Right renal cortex interstitium (tissue), 3 donors: ENCODE measurements at places on chromosomes 6 and 20. TPM values are rescaled to one million over a fixed set of nuclear protein-coding genes. Genes with fewer than 3 reads are reported as not detected.

DNA sequence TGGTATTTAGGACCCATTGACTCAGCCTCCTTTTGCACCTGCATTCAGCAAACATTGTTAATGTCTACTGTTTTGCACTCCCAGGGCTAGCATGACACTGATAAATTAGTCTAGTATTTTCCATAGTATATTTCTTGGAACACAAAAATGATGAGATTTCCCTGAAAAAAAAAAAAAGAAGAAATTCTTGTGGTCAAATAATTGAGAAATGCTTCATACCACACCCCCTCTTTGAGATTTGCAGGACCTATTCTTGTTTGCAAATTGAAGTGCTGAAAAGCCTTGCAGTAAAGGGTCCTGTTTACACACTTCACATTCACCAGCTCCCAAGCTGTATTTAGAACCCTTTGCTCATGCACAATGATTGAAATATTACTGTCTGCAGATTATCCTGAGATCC, 36.3 kb upstream of the CLIC5 start:
- DNase-seq: no peak

DNA sequence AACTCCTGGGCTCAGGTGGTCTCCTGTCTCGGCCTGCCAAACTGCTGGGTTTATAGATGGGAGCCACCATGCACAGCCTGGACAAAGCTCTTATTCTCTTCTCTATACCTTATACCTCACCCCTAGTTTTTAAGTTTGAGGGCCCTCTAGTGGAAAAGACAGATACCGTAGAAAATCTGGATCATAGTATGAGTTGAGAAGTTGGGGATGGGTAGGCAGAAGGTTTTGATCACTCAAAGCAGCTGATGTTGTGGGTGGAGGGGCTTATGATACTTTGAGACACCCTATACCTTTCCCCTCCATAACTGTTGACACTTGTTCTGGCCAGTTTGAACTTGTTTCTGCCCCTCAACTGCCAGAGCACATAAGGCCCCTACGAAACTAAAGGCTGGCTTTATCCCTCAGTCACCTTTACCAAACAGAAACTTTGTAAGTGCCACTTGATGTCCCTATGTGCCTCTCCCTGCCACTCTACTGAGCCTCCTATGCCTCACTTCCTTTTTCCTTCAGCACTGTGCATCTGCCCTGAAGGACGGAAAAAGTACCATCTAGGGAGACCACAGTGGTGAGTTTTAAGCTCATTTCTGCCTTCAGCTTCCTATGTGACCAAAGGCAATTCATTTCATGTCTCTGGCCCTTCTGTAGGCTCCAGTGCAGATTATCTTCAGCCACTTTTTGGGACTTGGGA, 28.6 kb downstream of the RALY start:
- no peak for DNase-seq

DNA sequence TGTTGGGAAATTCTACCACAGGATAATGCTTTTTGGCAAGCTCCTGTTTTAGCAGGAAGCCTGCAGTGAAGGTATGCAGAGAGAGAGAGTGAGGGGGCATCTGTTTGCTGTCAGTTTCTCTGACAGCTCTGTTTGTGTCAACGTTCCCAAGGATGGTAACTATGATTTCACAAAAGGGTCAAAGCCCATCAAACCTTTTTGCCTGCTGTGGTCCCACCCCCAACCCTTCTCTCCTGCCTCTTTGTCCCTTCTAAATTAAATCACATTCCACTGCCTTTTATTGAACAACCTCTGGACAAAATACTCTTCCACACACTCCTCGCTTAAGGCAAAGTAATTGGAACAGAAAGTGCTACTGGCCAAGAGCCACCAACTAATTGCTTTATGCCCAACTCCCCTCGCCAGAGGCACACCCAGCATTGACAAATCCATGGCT, 128.3 kb downstream of the TSHZ2 start:
- DNase-seq: no peak

GRCh38 chr6:36576578-36576977, 17.6 kb upstream of the SRSF3 start:
- no peak for DNase-seq

DNA sequence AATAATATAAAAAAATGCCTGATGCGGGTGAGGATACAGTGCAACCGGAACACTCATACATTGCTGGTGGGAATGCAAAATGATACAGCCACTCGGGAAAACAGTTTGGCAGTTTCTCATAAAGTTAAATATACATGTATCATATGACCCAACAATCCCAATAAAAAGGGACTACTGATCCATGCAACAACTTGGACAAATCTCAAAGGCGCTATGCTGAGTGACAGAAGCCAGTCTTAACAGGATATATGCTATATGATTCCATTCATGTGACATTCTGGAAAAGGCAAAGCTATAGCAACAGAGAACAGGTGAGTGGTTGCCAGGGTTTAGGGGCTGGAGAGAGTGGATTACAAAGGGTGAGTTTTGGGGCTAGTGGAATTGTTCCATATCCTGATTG, 170.2 kb upstream of the MLN start:
- DNase-seq: no peak

EPHA7 gene
- 44.7 TPM for polyA plus RNA-seq

SYCP2L gene
- polyA plus RNA-seq: 4.2 TPM

LAMA4 gene
- polyA plus RNA-seq: 83.5 TPM

C6orf15 gene
- not detected for polyA plus RNA-seq
